Caki2 (cell line): ENCODE measurements at places on chromosomes 7 and 10. TPM values are rescaled to one million over a fixed set of nuclear protein-coding genes. Genes with fewer than 3 reads are reported as not detected.

DNA sequence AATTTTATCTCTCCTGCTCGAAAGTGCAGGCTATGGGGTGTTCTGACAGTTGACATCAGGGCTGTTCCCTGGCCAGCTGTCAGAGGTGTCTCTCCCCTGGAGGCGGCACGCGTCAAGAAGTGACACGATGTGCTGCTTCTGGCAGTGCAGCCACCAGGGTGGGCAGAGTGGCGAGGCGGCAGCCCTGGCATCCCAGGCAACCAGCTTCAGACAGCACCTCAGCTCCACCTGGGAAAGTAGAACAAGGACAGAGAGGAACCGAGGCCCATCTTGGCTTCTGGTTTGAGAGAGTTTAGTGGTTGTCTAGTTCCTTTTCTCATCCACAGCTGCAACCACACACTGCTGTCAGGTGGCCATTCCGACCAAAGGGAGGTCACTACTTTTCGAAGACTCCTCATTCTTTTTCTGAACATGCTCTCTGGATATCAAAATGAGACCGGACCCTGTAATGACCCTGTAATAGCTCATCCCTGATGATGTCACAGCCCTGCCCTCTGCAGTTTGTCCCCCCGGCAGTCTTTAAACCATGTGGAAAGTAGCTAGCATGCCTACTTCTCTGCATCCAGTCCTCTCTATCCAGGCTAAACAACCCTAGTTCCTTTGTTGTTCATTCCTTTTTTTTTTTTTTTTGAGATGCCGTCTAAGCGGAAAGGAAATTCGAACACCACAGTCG lies 381.0 kb upstream of the NRP1 start:
- DNase-seq = no peak

DNA sequence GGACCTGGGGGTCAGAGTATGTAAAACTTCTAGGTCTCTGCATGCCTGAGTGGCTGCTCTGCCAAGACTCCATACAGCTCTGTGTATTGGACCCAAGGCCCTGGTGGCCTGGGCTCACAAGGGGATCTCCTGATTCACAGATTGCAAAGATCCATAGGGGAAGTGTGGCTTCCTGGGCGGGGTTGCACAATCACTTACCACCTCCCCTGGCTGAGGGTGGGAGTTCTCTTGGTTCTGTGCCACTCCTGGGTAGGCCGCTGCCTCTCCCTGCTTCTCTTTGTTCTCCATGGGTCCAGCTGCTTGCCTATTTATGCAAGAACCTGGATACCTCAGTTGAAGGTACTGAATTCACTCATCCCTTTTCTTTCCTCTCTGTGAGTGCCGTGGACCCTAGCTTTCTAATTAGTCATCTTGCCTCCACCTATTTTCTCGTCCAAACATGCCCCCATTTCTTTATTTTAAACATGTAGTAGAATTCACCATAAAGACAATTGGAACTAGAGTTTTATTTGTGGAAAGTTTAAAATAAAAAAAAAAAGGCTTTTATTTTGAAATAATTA lies 18.5 kb upstream of the AGR3 start:
- DNase-seq = no peak

Gene FEZF1
- total RNA-seq = not detected in 2 replicates

GRCh38 chr7:43952028-43952427 lies 25.8 kb downstream of the UBE2D4 start:
- no peak for DNase-seq

Gene SPDYE6
- not detected in 2 replicates for total RNA-seq

DNA sequence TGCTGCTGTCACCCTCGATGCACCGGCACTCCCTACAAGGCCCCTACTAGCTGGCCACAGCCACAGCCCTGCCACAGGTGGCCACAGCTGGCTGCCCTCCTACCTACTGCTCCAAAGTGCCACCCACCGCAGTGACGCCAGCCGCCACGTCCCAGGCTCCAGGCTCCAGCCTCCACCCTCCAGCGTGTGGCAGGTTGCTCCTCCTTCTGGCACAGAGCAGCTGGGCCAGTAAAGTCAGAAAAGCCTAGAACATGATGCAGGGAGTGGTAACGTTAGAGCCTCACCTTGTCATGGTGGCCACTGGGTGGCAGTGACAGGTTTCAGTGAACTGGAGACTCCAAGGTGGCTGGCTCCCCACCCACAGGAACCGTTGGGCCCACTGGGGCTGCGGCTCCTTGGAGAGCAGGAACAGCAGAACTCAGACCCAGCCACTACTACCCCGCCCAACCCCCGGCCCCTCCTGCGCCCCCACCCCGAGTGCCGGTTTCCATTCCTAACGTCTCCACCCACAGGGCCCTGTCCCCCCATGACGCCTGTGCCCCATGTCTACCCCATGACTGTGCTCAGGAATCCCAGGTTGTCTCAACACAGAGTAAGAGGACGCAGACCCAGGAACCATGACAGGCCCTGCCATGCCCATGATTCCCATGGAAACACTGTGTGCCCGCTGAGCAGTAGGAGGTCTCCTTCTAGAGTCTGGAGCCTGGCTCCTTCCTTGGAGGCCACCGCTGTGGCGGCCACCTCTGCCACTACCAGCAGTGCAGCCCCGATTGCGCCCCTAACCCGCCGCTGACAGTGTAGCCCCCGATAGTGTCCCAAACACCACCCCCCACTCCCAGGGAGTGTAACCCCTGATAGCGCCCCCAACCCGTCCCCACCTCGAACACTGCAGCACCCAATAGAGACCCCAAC lies 52.3 kb upstream of the ZNF33B start:
- DNase-seq = peak; percentile 97

DNA sequence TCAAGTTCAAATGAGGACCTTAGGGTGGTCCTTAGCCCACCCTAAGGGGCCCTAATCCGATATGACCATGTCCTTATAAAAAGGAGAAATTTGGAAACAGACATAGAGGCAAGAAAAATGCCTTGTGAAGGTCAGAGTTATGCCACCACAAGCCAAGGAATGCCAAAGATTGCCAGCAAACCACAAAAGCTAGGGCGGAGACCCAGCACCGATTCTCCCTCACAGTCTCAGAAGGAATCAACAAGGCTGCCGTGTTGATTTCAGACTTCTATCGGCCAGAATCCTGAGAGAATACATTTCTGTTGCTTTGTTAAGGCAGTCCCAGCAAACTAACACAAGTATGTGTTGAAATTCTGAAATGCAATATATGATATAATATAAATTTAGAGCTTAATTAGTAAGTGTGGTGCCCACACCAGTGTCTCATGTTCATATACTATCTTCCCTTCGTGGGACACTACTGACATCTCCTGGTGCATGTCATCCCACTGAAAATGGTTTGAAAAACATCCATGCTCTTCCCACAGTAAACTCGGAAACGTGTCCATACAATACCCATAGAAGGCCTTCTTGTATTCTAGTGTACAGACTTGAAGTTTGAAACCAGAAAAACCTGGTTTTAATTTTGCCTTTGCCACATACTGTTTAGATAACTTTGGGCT lies 349.0 kb downstream of the TNS3 start:
- no peak for DNase-seq

Gene WNT8B
- not detected in 2 replicates for total RNA-seq

DNA sequence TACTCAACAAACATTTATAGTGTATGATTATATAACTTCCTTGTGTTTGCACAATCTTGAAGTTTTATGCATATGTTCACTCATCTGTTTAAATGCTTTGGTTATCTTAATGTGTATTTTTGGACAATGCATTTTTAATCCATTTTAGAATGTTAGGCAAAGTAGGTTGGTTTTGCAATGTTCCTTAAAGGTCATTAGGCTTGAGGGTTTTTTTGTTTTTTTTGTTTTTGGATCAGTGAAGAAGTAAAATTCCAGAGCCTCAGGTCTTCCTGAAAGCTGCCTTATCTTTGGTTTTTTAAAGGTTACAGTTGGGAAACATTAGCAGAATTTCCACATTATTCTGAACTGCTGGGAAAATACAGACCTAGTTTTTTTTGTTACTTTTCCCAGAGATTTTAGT lies 12.8 kb downstream of the MDFIC start:
- DNase-seq = no peak

DNA sequence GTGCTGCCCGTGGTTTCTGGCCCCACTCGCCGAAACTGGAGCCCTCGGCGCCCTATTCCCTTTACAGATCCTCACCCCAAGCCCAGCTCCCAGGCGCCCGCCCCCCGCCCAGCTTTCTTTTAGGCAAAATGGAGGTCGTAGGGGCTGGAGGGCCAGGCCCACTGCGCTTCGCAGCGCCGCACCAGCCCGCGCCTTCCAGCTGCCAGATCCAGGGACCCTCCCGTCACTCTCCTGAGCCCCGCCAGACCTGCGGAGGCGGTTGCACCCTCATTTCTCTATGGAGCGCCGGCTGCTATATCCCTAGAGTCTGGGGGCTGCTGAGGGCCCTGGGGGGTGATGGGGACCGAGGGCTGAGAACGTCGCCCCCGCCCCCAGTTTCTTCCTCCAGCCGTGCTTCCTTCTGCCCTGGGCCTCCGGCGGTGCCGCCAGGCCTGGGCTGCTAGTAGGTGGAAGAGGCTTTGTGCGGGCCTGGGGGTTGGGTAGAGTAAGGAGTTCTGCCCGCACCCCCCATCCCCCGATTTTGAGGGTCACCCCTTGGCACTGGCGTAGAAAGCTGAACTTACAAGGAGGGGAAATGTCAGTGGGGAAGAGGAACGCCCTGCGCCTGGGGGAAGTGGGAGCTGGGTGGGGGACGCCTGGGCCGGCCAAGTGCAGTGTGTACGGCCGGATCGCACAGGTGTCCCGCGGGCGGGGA lies 1.0 kb downstream of the GNB2 start:
- DNase-seq = no peak

Gene HTR5A
- not detected in 2 replicates for total RNA-seq

- peak; percentile 41 for DNase-seq
These were observed 189.3 kb downstream of the ZMYND11 start for GRCh38 chr10:324593-324992.

Gene ITPRID1
- total RNA-seq = not detected in 2 replicates

GRCh38 chr10:78873413-78873812 lies 195.4 kb upstream of the ZMIZ1 start:
- DNase-seq = no peak

GRCh38 chr7:113799896-113800295 lies 118.9 kb downstream of the PPP1R3A start:
- no peak for DNase-seq

GRCh38 chr10:110170142-110170971 lies 37.0 kb upstream of the MXI1 start:
- DNase-seq = no peak

Gene MICALL2
- 8.8 and 13.5 TPM in 2 replicates for total RNA-seq

DNA sequence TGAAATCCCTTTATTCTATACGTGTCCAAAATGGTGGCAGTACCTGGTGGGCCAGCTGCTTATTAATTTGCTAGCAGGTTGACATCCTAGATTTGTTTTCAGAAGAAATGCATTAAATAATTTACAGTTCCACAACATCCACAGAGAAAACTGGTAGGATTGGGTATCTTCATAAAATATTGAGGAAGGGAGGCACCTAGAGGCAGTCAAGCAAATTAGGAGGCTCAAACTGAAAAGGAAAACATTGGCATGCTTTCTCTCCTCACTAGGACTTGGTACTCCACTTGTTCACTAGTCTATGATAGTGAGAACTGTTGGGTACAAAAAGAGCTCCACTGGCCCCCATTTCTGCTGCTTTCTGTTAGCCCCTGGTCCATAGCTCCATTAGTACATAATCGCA lies 18.3 kb upstream of the LRGUK start:
- no peak for DNase-seq

DNA sequence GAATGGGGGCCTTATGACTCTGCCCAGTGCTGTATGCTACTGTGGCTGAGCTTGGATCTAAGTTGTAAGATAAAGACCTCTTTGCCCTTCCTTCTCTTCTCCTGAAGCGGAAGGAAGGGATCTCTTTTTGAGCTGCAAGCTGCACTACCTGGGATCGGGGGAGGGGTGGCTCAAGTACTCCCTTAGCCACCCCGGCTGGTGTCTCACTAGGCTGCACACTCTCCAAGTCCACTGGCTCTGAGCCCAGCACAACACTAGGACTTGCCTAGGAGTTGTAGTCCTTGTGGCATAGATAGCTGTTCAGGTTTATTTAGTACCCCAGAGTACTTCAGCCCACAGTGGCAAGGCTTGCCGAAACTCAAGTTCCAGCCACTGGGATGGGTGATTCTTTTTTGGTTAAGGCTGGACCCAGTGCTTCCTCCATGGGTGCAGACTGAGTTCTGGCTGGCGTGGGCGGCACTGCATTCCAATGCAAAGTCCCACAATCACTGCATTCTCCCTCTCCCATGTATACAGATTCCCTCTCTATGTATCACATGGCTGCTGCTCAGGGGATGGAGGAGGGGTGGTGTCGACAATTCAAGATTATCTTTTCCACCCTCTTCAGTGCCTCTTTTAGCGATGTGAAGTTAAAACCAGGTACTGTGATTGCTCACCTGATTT lies 76.2 kb upstream of the SLC25A13 start:
- peak; percentile 5 for DNase-seq
